Suppressor macrophage treated with lipopolysaccharide for 4 hours (primary cell): ENCODE measurements at places on chromosomes 6 and 20.

DNA sequence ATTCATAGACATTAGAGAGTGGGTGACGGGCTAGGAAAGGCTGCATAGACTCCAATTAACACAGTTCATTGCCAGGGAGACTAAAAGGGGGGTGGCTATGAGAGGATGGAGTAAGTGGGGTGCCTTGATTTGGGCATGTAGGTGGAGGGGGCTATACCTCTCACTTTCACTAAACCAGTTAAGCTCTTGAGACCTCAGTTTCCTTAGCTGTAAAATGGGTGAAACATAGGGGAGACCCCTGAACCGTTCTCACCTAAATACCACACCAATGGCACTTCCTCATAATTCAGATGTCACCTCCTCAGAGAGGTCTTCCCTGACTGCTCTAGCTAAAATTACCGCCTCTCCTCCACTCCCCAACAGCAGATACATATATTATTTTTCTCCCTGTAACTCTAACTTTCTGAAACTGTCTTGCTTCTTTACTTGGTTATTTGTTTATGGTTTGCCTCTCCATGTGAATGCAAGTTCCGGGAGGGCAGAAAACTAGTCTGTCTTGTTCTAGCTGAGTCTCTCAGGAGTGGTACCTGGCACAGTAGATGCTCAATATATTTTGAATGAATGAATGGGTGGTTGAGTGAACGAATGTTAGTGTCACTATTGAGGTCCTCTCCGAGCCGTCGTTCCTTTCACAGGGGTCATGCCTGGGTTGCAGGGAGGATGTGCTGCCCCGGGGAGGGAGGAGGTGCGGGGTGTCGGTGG, 615 bp upstream of the EYA2 start:
- DNase-seq, result no peak

GRCh38 chr6:44980841-44981240, 347.3 kb upstream of the RUNX2 start:
- no peak for DNase-seq

DNA sequence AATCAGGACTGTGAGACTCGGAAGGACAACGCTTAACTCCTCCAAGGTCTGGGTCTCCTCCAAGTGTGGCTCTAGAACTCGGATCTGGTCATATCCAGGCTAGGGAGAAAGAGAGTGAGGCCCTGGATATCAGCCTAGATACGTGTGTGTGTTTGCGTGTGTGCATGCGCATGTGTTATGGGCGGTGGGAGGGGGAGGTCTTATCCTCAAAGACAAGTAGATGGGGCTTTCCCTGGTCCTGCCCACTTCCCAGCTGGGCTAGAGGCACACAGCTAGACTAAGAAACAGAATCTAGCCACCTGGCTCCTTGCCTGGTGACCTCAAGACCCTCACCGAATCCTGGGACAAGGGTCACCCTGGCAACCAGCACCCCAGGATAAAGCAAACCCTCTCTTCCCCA, 13.2 kb downstream of the CPNE5 start:
- no peak for DNase-seq

GRCh38 chr6:42390228-42390934, 61.3 kb downstream of the TRERF1 start:
- DNase-seq, result no peak

- peak; percentile 58 for DNase-seq
Measured at GRCh38 chr6:28269492-28269891, 2.5 kb downstream of the ZSCAN26 start.
